ENCODE measurements at places on chromosomes 2 and 18.

GRCh38 chr2:25044990-25045389 is 3.1 kb downstream of the EFR3B start:
- no peak for DNase-seq

DNA sequence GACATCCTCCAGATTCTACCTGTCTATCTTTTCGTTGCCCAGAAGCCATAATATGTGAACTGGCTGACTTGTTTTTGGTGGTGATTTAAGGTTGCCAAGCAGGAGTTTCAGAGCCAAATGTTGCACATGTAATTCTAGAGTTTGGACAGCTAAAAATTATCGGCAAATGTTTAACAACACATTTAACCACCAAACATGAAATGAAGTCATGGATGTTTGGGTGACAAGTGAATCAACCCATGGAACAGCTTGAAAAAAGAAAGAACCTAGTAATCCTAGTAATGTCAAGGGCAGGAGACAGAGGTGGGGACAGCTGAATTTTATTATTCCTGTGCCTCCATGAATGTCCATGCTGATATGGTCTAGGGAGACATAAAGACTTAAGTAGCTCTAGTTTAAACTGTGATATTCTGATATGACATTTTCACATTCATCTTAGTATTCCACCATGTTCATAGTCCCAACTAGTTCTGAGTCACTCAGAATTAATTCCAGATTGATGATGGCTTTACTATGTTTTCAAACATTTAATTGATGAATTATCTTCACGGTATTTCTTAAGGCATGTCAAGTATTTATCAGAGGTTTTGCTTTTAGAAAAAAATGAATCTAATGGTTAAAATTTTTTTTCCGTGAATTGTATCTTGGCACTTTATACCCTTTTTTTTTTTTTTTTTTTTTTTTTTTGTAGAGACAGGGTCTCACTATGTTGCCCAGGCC is 101.7 kb downstream of the SOCS6 start:
- DNase-seq: no peak

GRCh38 chr2:109473616-109474318 is 140.0 kb downstream of the SEPTIN10 start:
- no peak for DNase-seq

- DNase-seq: no peak
These were observed 8.7 kb upstream of the AGFG1 start for GRCh38 chr2:227462972-227463931.

- DNase-seq: no peak
These were observed 92.3 kb upstream of the CTDP1 start for GRCh38 chr18:79587226-79587741.

- DNase-seq: no peak
These were observed 33.9 kb downstream of the RPL37A start for GRCh38 chr2:216532562-216532961.

DNA sequence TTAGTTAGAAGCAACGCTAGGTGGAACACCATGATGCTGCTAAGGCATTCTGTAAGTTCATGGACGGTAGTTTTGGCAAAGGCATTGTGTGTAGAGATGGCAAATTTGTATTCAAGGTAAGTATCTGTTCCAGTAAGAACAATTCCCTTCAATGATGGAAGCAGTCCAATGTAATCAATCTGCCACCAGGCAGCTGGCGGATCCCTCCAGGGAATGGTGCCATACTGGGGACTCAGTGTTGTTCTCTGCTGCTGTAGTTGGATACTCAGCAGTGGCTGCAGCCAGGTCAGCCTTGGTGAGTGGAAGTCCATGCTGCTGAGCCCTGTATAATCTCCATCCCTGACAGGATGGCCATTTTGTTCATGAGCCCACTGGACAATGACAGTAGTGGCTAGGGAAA is 62.8 kb downstream of the ARL6IP6 start:
- DNase-seq: no peak

DNA sequence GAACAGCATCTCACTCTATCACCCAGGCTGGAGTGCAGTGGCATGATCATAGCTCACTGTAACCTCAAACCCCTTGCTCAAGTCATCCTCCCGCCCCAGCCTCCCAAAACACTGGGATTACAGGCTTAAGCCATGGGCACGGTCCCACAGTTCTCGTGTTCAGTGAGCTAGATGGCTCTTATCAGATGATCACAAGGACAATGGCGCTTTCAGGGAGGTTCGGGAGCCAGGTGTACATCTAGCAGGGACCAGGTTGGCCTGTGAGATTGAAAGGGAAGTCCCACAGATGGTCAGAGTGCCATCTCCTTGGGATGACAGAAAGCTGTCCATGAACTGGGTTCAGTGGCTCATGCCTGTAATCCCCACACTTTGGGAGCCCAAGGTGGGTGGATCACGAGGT is 14.1 kb upstream of the FHOD3 start:
- no peak for DNase-seq

- no peak for DNase-seq
These were observed 9.7 kb downstream of the GREB1 start for GRCh38 chr2:11543337-11544216.
